ENCODE measurements at places on chromosomes 7 and 10.

- DNase-seq, result no peak
Observed at GRCh38 chr10:26481914-26482550, 43.9 kb downstream of the APBB1IP start.

DNA sequence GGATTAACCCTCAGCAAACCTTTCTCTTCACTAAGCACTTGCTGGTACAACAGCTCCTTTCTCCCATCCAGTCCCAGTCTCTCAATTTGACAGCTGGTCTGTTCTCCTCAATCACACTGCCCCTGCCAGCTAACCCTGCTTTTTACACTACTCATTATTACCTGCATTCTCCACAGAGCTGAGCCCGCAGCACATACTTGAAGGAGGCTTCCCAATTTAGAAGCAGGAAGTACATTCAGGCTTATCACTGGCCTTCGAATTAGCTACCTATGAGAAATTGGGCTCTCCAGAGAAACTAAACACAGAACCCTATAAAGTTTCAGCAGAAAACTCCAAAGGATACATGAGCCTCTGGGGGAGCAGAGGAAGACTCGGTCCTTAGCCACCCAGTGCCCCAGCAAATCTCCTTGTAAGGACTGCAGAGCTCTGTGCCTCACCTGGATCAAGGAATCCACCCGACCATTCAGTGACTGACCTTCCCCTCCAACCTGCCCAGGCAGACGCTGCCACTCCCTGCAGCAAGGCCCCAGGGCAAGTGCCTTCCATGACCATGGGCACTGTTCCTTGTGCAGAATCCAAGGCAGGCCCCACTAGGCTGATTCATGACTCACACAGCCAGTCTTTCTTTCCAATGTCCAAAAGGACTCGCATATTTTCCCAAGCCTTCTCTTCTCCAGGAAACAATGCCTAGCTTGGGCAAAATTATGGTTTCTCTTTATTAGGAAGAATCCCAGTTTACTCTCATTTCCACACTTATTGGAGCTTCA, 68.0 kb downstream of the VOPP1 start:
- no peak for DNase-seq

DNA sequence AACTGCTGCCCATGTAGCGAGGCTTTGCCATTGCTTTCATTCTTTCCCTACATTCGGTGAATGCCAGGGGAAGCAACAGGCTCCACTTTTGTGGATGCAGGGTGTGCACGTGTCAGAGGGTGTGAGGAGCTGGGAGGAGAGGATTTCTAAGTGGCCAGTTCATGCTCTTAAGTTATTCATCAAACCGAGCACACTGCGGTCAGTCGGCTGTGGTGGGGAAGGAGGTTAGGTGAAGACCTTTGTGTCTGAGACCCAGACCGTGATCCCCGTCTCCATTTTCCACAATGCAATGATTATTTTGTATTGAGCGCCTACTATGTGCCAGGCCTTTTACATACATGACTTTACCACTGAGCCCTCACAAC, 438.6 kb upstream of the GALNT17 start:
- no peak for DNase-seq

DNA sequence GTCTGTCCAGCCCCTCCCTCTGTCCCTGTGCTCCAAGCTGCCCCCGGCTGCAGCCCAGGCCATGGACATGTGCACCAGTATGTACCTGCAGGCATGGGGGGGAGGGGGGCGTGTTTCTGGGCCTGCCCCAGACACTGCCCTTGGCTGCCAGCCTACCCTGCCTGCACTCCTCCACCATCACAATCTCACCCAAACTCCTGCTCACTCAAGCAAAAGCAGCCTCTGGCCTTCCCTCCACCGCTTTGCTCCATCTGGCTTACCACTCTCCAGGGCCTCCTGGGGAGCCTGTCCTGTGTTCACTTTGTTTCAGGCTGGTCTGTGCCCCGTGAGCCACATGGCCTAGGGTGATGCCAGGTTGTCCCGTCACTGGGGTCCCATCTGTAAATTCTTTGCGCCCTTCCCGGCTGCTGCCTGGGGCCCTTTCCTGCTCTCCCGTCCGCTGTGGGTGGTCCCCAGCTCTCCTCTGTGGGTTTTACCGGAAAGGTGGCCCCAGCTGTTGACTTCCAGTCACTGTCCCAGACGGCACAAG, 33.3 kb upstream of the PPIF start:
- DNase-seq, result no peak

- no peak for DNase-seq
Observed at GRCh38 chr10:33878238-33878786, 543.8 kb upstream of the NRP1 start.

GRCh38 chr7:92949748-92950147, 113.4 kb upstream of the CDK6 start:
- no peak for DNase-seq

DNA sequence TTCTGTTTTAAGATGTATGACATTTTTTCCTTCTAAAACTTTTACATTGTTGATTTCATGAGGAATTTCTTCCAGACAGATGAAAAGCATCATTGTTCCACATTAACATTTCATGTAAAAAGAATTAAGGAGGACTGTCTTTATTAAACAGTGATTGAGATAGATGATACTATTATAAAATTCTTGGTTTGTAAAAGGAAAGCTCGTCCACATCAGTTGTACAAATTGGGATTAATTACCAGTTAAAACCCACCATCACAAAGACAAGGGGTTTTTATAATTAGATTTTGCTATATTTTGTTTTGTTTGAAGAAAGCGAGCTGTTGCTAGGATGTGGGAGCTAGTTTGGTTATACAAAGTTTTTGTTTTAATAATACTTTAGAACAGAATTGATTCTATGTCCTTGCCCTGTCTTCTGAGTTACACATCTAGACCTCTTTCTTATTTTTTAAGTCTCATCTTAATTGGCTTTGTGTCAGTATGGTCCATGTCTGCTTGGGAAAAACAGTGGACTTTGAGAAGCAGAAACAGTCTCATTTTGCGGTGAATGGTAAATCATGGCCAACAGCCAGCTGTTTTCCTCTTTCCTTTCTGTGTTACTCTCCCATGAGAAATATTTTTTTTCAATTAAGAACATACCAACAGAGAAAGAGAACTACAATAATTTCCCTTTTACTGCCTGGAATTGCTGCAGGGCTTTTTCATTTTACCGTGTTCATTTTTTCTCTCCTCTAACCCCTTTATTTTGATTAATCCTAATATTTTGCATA, 3.2 kb downstream of the TES start:
- no peak for DNase-seq

DNA sequence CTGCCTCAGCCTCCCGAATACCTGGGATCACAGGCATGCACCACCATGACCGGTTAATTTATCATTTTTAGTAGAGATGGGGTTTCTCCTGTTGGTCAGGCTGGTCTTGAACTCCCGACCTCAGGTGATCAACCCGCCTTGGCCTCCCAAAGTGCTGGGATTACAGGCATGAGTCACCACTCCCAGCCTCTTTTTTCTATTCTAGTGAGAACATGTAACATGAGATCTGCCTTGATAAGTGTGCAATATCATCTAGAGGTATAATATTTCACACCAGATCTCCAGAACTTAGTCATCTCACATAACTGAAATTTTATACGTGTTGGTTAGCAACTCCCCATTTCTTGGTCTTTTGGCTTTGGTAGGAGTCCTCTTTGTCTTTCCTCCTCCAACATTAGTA, 656.9 kb downstream of the CNTNAP2 start:
- no peak for DNase-seq

DNA sequence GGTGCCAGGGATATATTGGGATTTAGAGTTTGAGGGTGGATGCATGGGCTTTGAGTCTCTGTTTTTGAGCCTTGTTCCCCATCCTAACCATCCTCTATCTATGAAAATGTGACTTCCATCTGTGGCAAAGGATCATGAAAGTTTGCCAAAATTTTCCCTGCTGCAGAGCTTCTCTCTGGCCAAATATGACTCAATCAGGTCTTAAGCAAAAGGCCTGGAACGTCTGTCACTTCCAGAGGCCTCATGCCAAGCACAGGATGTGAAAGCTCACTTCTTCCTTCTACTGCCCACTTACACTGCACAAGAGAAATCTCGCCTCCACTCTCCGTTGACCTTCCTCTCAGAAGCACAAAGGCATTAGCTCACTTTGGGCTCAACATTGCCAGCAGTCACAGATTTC, 696.9 kb upstream of the NRP1 start:
- no peak for DNase-seq
